Inflammatory macrophage treated with lipopolysaccharide for 1 hour (primary cell): ENCODE measurements at places on chromosomes 11 and 22.

GRCh38 chr11:87002918-87003317, 34.8 kb upstream of the TMEM135 start:
- no peak for DNase-seq

- no peak for DNase-seq
These were observed 178.6 kb downstream of the TENM4 start for GRCh38 chr11:79262221-79262620.

DNA sequence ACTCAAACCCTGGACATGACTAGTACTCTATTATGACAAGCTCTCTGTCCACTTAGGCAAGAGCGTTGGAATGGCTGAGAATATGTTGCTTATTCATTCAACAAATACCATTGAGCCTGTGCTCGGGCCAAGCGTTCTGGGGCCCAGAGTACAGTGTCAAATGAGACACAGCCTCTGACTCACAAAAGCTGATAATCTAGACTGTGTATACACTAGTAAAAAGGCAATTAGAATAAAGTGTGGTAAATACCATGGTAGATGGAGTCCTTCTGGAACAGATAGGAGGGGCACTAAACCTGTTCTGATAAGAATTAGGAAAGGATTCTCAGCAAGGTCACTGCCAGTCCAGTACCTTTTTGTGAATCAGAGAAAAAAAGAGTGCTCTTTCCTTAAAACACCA, 24.7 kb downstream of the KCNE3 start:
- DNase-seq, result no peak

- peak; percentile 55 for DNase-seq
These were observed 4.7 kb downstream of the DDIAS start for GRCh38 chr11:82906236-82906635.

GRCh38 chr11:62004473-62004872, 37.0 kb upstream of the FTH1 start:
- peak; percentile 95 for DNase-seq

DNA sequence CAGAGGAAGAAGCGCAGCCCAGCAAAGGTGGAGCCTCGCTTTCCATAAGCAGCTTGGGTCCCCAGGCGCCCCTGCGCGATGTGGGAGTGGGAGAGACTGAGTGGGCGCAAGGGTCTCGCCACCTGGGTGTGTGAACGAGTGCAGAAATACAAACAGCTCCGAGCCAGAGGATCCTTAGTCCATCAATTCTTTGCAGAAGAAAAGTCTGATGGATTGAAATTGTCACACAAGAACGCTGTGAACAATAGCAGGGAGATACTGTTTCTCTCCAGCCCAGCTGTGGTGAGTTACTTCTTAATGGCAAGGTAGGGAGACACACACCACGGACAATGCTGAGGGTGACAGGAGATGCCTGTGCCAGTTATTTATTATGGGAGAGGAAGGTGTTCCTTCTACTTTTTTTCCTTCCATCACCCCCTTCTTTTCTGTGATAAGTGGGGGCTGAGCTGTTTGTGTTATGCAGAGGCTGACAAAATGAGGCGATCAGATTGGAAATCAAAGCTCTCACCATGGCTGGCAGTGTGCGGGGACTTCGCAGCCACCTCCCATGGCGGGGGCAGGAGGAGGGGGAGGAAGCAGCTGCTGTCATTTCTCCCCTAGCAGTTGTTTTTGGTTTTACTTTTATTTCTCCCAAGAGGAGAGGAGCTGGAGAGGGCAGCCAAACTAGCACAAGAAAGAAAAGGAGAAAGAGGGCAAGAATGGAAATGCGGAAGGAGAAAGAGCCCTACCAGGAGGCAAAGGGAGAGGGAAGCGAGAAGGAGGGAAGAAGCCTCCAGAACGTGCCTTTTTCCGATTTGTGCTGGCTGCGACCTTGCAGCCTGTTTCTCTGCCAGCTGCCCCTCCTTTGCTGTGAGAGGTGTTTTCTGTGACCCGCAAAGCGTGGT, 755.8 kb downstream of the NTM start:
- DNase-seq, result peak; percentile 44

DNA sequence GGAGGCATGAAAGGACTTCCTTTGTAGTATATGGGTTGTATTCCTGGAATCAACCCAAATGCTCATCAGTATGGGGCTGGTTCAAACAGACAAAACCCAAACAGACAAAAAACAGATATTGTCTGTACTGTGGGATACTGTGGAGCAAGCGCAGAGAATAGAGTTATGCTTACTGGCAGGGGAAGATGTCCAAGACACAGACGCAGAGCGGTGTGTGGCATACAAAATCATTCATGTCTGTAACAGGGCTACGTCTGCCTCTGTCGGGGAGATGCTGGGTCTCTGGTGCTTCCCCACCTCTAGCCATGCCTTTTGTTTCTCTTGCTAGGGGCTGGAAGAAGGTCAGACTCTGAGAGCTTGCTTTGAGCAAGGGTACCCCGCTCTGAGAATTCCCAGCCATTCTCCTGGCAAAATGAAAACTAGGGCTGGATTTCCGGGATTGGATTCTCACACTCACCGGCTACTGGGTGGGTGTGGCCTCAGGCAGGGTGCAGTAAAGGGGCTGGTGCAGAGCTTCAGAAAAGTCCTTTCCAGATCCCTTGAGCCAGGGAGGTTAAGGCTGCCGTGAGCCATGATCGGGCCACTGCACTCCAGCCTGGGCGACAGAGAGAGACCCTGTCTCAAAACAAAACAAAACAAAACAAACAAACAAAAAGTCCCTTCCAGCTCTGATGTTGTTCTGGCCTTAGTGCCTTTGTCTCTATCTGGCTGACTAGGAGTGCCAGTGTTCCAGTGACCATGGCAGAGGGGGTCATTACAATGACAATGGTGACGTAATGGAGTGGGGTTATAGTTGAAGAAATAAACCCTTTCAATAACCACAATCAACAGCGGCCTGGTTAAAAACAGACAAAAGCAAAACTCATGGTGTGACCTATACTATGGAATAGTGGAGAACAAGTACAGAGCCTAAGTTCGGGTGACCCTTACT, 2.9 kb upstream of the ABCC8 start:
- peak; percentile 9 for DNase-seq
